ENCODE measurements at places on chromosomes 1 and 21.

GRCh38 chr1:59279645-59280044, 17.2 kb upstream of the FGGY start:
- no peak for DNase-seq

DNA sequence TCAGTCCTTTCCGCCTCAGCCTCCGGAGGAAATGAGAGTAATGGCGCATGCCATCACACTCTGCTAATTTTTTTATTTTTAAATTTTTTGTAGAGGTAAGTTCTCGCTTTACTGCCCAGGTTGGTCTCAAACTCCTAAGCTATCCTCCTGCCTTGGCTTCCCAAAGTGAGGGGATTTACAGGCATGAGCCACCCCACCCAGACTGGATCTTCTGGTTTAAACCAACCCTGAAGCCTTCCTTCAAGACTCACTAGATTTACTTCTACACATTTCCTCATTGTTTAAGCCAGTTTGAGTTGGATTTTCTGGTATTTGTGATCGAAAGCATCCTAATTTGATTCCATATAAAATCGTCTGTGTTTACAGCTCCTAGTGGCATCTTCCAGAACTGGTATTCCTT, 23.1 kb upstream of the SCAF4 start:
- DNase-seq, result no peak

- DNase-seq, result no peak
Measured at GRCh38 chr1:1437904-1438376, 2.5 kb downstream of the VWA1 start.

DNA sequence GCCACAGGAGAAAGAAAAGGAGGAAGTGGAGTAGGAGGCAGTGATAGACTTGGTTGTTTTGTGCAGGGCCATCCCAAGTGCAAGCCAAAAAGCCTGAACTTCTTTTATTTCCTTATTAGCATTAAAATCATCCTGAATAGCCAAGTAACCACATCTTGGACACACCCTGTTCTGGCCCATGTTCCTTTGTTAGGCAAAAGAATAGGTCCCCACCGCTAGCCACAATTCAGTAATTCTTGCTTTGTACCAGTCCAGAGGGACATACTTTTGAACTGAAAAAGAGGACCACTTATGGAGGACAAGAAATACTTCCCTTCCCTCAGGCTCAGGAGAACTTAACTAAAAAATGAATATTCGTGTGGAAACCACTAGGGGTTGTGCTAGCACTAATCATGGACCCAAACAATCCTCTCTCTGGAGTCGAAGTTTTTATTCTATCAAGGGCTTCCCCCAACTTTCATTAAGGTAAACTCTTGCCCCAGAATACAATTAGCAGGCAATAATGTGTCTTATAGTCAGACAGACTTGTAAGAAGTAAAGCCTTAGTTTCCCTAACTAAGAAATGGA, 19.4 kb downstream of the TNFSF4 start:
- DNase-seq, result no peak

DNA sequence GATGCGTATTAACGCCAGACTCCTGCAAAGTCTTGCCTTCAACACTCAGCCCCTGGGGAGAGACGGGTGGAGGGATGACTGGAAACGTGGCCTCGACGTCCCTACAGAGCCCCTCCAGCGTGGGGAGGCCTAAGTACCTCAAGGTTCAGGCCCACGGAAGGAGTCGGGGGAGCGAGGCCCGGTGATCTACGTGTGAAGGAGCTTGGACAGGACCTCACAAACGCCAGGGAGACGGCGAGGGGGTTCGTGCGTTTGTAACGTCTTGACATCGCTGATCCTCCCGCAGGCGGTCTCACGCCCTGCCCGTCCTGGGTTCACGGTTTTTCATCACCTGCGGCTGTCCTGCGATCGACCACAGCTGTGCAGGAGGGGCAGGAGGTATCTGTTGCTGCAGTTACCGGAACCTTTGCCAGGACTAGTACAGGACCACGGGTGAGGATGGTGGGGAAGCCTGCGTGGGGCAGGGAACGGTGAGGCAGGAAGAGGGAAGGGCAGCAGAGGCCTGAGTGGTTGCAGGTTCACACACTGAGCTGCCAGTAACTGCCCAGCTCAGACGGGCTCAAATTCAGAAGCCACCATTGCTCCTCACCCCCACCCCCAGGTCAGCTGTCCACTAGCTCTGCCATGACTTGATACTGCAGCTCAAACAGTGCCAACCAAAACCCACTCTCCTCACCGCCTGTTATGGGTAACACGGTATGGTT, 889 bp upstream of the CCNL2 start:
- DNase-seq, result peak; percentile 13

- no peak for DNase-seq
Measured at GRCh38 chr1:236455243-236455642, 61.2 kb downstream of the EDARADD start.

GRCh38 chr1:205477759-205478247, 22.0 kb upstream of the BLACAT1 start:
- DNase-seq, result no peak

GRCh38 chr1:150615346-150616201, 13.8 kb downstream of the ENSA start:
- no peak for DNase-seq

GRCh38 chr1:18079941-18080735, 27.5 kb upstream of the IGSF21 start:
- DNase-seq, result no peak

- peak; percentile 7 for DNase-seq
Measured at GRCh38 chr1:200670242-200671118, 773 bp upstream of the DDX59 start.

DNA sequence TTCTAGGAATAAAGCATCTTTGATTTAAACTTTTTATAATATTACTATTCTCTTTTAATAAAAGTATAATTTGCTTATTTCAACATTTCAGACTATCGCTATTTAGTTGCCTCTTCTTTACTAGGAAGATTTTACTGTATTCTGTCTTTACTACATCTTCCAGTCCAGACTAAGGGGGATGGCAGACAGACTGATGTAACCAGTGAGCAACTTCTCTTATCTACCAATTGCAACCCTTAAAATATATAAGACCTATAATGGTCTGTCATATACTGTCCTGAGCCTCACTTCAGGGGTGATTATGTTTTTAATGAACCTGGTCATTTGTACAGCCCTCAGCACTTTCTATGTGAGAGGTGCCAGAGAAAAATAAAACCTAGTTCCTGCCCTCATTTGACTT, 87.0 kb downstream of the UBE2U start:
- DNase-seq, result no peak

Measured in stimulated activated CD4-positive, alpha-beta T cell treated with anti-CD3 and anti-CD28 coated beads, Interleukin-1b, Interleukin-23, amount 100 ng/mL, for 48 hours (primary cell).